ENCODE measurements at places on chromosomes 4 and X.

- DNase-seq = no peak
Observed at GRCh38 chrX:118976599-118977340, 2.4 kb downstream of the LONRF3 start.

DNA sequence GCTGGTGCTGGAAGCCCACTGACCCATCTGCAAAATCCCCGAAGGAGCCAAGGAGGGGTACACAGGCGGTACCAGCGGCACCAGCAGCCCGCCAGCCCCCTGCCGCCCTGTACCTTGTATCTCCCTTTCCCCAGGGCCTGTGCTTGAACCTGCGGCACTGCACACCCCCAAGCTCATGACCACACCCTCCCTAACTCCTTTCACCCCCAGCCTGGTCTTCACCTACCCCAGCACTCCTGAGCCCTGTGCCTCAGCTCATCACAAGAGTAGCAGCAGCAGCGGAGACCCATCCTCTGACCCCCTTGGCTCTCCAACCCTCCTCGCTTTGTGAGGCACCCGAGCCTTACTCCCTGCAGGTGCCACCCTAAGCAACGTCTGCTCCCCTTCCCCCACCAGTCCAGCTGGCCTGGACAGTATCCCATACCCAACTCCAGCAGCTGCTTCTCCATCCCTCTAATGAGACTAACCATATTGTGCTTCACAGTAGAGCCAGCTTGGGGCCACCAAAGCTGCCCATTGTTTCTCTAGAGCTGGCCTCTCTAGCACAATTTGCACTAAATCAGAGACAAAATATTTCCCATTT is 94.9 kb downstream of the LARP1B start:
- DNase-seq = no peak

- no peak for DNase-seq
Observed at GRCh38 chr4:106565727-106566126, 197.1 kb upstream of the GIMD1 start.

DNA sequence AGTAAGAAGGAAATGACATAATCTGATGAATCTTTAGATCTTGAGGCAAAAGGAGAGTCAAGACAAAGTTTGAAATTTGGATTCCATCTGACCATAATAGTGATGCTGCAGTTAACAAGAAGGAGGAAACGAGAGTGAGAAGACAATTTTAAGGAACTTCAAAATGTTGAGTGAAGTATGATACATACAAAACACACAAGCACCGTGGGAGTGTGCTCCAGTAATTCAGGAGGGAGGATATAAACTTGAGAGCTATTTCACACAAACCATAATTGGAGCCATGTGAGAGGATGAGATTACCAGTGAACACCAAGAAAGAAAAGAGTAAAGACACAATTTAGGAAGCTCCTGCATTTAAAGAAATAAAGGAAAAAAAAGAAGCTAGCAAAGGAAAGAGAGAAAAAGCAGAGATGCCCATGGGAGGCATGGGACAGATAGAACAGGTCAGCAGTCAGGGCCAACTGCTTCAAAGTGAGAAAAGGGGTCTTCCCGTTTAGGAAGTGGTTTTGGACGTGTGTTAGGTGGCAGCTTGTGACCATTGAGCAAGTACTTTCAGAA is 150.7 kb upstream of the SLC7A11 start:
- DNase-seq = no peak
